ENCODE measurements at places on chromosomes 4 and X.

DNA sequence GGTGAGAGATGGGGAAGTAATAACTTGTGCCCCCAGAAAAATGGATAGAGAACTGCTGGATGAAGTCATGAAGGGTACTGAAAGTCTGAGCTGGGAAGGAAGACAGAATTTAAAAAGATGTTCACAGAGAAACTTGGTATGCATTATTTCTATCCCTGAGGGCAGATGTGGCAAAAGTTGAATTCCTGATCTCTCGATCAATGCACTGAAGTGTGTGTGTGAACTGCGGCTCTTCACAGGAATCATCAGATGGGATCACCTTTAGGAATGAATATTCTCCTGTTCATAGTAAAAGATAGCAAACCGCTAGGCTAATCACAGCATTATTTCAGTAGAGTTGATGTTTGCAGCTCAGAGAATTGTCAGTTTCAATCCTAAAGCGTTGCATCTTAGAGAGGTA lies 86.4 kb downstream of the ELOVL6 start:
- DNase-seq, result no peak

- DNase-seq, result no peak
Observed at GRCh38 chrX:96447161-96447560, 237.5 kb upstream of the DIAPH2 start.

GRCh38 chrX:99384594-99385374 lies 1025.3 kb downstream of the PCDH19 start:
- no peak for DNase-seq

DNA sequence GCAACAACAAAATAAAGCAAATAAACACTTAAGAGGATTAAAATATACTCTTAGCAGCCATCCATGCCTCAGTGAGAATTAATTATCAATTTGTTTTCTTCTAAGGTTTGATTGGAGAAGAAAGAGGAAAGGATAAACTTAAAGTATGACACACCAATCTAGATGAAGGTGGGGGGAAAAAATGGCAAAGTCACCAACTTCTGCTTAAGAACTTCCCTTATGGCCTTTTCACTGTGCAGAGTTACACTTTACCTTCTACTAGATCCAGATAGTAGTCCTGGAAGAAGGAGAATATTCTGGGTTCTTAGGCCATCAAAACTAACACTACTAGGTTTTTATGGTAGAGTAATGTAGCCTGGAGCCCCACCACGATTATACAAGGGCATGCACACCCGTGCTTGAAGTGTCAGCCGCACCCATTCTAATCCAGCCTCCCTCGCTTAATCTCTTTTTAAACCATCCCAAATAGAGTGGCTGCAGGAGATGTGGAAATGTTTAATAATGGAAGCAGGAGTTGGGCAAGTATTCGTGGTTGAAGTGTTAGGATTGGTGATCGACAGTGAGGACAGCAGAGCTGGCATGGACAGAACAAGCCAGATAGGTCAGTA lies 14.1 kb downstream of the ENPEP start:
- no peak for DNase-seq

DNA sequence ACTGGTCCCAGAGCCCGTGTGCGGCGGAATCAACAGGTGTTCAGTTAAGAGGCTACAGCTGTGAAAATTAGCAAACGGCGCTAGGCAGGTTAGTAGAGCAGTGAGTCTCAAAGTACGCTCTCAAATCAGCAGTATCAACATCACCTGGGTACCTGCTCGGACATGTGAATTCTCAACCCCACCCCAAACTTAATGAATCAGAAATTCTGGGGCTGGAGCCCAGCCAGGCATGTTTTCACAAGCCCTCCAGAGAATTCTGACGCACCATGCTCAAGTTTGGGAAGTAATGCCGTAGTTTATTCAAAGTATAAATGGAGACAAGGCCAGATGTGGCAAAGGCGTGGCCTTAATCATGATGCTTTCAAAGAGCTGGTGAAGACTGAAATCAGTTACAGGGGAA lies 58.2 kb upstream of the PTCHD1 start:
- no peak for DNase-seq

All from SW 1271 (cell line).